Activated T-helper 2 cell treated with anti-CD3 and anti-CD28 coated beads, Interferon-gamma antibody, Interleukin-2, Interleukin-4, amounts not matched to agents 10 μg/mL and 5 μg/mL and 100 μg/mL, durations not matched to agents 14 hours and 24 hours and 36 hours (primary cell): ENCODE measurements at places on chromosomes 3 and 15.

GRCh38 chr3:195195321-195196209, 75.4 kb downstream of the XXYLT1 start:
- no peak overlapping the region for H3K27ac ChIP-seq
- H3K36me3 ChIP-seq, result peaks cover 6% of the 10 kb centered on the region
- no peaks in the 10 kb centered on the region for H3K27me3 ChIP-seq
- no peak overlapping the region for H3K4me3 ChIP-seq
- H3K4me1 ChIP-seq, result peaks cover 12% of the 10 kb centered on the region
- no peak for DNase-seq

DNA sequence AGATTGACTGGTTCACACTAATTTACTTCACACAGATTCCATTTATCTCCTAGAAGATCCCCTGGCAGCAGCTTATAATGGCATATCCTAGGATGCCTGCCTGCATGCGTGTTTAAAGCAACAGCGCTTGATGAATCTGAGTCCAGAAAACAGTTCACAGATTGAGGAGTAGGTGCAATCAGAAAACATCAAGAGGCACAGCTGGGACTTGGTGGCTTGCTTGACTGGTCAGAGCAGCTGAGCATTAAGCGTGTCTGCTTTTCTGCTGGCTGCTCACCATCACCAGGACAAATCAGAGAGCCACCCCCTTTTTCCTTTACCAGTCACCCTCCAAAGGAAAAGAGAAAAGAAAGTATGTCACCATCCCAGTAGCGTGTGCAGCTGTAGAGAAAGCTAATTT, 223.6 kb downstream of the WDR72 start:
- no peak overlapping the region for H3K27ac ChIP-seq
- H3K36me3 ChIP-seq, result no peaks in the 10 kb centered on the region
- H3K27me3 ChIP-seq, result no peaks in the 10 kb centered on the region
- H3K4me1 ChIP-seq, result no peaks in the 10 kb centered on the region

DNA sequence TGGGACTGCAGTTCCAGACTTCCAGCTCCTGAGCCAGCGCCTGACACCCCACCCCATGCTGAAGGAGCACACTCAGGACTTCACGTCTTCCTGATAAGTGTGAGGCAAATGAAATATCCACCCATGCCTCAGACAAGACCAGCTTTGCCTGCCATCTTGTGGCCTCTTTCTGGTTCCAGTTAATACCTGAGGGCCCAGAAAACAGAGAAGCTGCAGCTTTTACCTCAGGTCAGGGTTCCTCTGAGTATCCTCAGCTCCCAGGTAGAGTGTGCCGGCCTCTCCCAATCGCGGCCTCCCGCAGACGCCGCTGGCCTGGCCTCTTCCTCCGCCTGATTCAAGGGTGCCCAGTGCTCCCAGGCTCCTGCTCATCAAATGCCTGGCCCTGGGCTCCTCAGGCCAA, 5.1 kb upstream of the KLHL6 start:
- no peaks in the 10 kb centered on the region for H3K27me3 ChIP-seq
- H3K4me1 ChIP-seq, result peaks cover 20% of the 10 kb centered on the region
- H3K36me3 ChIP-seq, result no peaks in the 10 kb centered on the region
- no peak overlapping the region for H3K4me3 ChIP-seq
- H3K27ac ChIP-seq, result no peak overlapping the region

GRCh38 chr15:68098465-68098864, 44.4 kb downstream of the PIAS1 start:
- H3K27me3 ChIP-seq, result no peaks in the 10 kb centered on the region
- H3K4me1 ChIP-seq, result peaks cover 31% of the 10 kb centered on the region
- H3K4me3 ChIP-seq, result no peak overlapping the region
- DNase-seq, result no peak

DNA sequence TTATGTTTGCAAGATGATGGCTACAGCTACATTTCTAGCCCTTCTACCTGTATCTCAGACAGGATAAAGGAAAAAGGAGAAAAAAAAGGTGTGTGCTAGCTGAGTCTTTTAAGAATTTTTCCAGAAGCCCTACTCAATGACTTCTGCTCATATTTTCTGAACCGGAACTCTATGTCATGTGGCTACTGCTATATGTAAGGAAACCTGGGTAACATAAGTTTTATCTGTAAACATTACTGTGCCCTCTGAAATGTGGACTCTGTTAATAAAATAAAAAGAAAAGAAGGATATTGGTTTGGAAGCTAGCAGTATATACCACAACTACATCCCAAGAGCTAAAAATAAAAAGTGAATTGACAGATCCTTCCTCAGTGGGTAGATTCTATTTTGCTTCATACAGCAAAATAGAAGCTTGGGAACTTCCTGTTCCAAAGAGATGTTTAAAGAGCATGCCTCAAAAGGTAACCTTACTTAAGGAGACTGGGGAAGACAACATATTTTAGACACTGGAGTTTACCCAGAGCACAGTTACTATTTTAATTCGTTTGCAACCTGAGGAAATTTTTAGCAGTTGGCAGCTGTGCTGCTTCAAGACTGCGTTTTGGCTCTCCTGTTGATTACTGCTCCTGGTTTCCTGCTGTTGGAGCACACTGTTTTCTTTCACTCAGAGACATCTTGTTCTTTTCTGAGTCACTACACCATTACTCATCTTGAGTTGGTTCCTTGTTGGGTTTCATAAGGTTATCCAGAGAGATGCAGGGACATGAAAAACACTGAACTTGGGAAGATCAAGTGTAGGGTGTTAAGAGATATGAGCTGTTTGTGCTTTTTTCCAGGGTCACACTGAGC, 280.7 kb downstream of the NFKBIZ start:
- no peak for DNase-seq
- H3K27me3 ChIP-seq, result no peaks in the 10 kb centered on the region
- peaks cover 28% of the 10 kb centered on the region for H3K4me1 ChIP-seq
- peak overlapping the region; percentile 66 for H3K27ac ChIP-seq
- H3K36me3 ChIP-seq, result peaks cover 3% of the 10 kb centered on the region
- no peak overlapping the region for H3K4me3 ChIP-seq

- H3K27ac ChIP-seq, result no peak overlapping the region
- H3K27me3 ChIP-seq, result no peaks in the 10 kb centered on the region
- peaks cover 13% of the 10 kb centered on the region for H3K36me3 ChIP-seq
- no peak overlapping the region for H3K4me3 ChIP-seq
- H3K4me1 ChIP-seq, result peaks cover 11% of the 10 kb centered on the region
These were observed 53.9 kb downstream of the MEF2A start for GRCh38 chr15:99619712-99620111.

DNA sequence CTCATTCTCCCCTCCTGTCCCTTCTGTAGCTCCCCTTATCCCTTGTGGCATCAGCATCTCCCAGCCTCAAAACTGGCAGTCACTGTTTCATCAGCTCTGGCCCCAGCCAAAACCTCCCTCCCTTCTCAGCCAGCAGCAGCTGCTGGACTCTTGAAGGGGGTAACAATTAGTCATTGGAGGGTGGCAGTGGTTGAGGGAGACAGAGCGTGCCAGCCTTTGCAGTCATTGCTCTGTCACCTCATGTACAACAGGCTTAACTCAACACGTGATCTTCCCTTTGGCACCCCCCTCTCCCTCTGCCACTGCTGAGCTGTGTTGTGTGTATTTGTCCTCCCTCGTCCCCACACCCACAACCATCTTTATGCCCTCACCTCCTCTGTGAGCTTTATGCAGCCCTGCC, 28.2 kb downstream of the RBP2 start:
- H3K36me3 ChIP-seq, result no peaks in the 10 kb centered on the region
- peaks cover 2% of the 10 kb centered on the region for H3K27me3 ChIP-seq
- no peak for DNase-seq
- H3K4me1 ChIP-seq, result no peaks in the 10 kb centered on the region
- no peak overlapping the region for H3K27ac ChIP-seq

DNA sequence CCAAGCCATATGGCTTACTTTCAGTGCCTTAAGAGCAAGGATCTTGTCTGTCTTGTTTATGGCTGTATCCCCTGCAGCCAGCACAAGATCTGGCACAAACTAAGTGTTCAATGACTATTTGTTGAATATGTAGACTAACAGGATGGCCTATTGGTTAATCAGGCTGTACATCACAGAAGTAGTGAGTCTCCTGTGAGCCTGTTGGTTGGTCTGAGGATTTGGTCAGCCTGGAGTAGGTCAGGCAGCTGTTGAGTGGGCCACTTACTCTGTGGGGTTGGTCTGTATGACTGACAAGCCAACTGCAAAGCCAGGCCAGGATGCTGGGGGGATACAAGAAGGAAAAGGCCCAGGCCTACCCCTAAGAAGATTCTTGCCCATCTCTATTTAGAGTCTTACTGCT, 33.4 kb upstream of the CILP start:
- no peak overlapping the region for H3K4me3 ChIP-seq
- H3K27ac ChIP-seq, result no peak overlapping the region
- no peak for DNase-seq
- H3K27me3 ChIP-seq, result no peaks in the 10 kb centered on the region

- H3K4me3 ChIP-seq, result no peak within 1 kb of the TSS
- H3K27ac ChIP-seq, result no peak within 1 kb of the TSS
- H3K4me1 ChIP-seq, result no peaks in the 10 kb centered on the region
- peaks cover 40% of the 10 kb centered on the region for H3K27me3 ChIP-seq
- DNase-seq, result no peak
These were observed at the start of gene SLC38A3 for GRCh38 chr3:50204804-50205412. TSS of gene SLC38A3 (plus strand) at chr3:50205271. CDS start at chr3:50214200, 8,929 bp downstream.

- no peaks in the 10 kb centered on the region for H3K27me3 ChIP-seq
- no peak overlapping the region for H3K27ac ChIP-seq
- H3K36me3 ChIP-seq, result peaks cover 11% of the 10 kb centered on the region
These were observed 2.7 kb upstream of the CRELD1 start for GRCh38 chr3:9930804-9931418.

DNA sequence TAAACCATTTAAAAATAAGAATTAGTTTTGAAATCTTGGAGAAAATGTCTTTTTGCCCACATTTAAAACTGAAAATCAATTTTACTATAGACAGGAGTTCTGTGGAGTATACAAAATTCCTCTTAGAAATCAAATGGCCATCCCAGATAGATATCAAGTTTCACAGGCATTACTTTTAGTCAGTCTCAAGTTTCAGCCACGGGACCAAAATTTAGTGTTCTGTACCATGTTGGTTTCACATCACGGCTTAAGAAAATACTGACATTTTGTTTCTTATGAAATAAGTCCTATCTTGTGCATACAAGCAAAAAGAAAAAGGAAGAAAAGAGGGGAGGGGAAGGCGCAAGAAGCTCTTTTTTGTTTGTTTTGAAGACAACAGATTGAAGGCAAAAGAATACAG, 45.7 kb downstream of the EIF2AK4 start:
- no peak overlapping the region for H3K4me3 ChIP-seq
- peaks cover 54% of the 10 kb centered on the region for H3K36me3 ChIP-seq
- DNase-seq, result no peak
- H3K27ac ChIP-seq, result no peak overlapping the region
- H3K27me3 ChIP-seq, result no peaks in the 10 kb centered on the region
- peaks cover 10% of the 10 kb centered on the region for H3K4me1 ChIP-seq

GRCh38 chr15:52658955-52659354, 20.2 kb downstream of the ATOSA start:
- peaks cover 49% of the 10 kb centered on the region for H3K36me3 ChIP-seq
- H3K27ac ChIP-seq, result peak overlapping the region; percentile 7
- peaks cover 25% of the 10 kb centered on the region for H3K4me1 ChIP-seq
- DNase-seq, result no peak
- H3K4me3 ChIP-seq, result no peak overlapping the region
- no peaks in the 10 kb centered on the region for H3K27me3 ChIP-seq

DNA sequence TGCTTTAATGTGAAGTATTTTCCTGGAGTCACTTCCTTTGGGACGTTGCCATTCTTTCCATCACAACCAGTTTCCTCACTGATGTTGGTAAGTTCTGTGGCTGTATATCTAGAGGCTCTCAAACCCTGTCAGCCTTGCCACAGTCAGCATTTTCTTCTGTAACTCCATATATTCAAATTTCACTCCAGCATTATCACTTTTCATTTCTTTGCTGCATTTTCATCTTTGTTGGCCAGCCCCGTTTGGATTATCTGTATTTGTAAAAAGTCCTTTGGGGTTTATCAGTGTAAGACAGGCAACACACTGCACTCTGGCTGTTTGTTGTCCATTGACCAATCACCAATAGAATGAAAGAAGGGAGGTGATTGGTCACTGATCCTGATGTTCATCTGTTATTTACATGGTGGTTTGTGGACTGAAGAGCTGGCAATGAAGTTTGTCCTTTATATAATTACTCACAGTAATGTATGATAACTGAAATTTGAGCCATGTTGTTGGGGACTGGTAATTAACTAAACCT, 20.3 kb downstream of the GMPS start:
- H3K36me3 ChIP-seq, result peaks cover 37% of the 10 kb centered on the region
- H3K27ac ChIP-seq, result no peak overlapping the region
- H3K4me3 ChIP-seq, result no peak overlapping the region
- H3K4me1 ChIP-seq, result peaks cover 35% of the 10 kb centered on the region
- H3K27me3 ChIP-seq, result no peaks in the 10 kb centered on the region
- no peak for DNase-seq

DNA sequence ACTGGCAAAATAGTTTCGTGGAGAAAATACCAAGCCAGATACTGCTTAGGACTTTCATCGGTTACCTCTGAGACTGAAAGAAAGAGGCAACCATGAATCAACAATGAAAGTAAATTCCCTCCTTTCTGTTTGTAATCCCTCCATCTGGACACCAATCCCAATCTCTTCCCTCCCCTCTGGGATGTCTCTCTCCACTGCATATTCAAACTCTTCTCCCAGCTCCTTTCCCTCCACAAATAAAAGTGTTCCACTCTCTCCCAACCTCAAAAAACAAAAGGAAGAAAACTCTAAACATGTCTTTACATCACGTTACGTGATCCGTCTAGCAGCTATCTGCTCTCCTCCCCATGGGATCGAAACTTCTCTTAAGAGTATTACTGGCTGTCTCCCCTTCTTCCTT, 55.2 kb downstream of the PRTG start:
- H3K27ac ChIP-seq, result no peak overlapping the region
- peaks cover 13% of the 10 kb centered on the region for H3K4me1 ChIP-seq
- no peak for DNase-seq
- no peaks in the 10 kb centered on the region for H3K27me3 ChIP-seq
- no peak overlapping the region for H3K4me3 ChIP-seq

DNA sequence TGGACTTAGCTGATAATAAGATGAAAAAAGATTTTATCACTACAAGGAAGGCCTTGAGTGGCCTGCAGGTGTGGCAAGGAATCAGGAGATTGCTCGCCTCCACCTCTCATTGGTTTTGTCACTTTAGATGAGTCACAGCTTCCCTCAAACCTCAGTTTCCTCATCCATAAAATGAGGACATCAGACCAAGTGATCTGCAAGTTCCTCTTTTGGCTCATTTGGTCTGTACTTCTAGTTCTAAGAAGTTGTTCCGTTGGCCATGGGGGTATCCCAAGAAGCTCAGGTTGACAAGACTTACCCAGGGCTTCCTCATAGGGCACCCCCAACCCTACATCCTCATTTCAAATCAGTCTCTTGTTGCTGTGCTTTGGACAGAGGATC, 254.1 kb downstream of the UACA start:
- peaks cover 20% of the 10 kb centered on the region for H3K36me3 ChIP-seq
- peaks cover 16% of the 10 kb centered on the region for H3K27me3 ChIP-seq
- DNase-seq, result no peak
- no peak overlapping the region for H3K4me3 ChIP-seq

- no peak for DNase-seq
- H3K4me3 ChIP-seq, result no peak overlapping the region
- no peak overlapping the region for H3K27ac ChIP-seq
- no peaks in the 10 kb centered on the region for H3K36me3 ChIP-seq
These were observed 26.4 kb upstream of the PDE8A start for GRCh38 chr15:84955089-84955848.

GRCh38 chr3:65665915-65666314, 372.8 kb downstream of the MAGI1 start:
- no peaks in the 10 kb centered on the region for H3K36me3 ChIP-seq
- H3K27ac ChIP-seq, result no peak overlapping the region
- no peaks in the 10 kb centered on the region for H3K4me1 ChIP-seq
- no peak for DNase-seq
- no peaks in the 10 kb centered on the region for H3K27me3 ChIP-seq
- H3K4me3 ChIP-seq, result no peak overlapping the region

- peaks cover 1% of the 10 kb centered on the region for H3K4me1 ChIP-seq
- H3K4me3 ChIP-seq, result no peak overlapping the region
- no peaks in the 10 kb centered on the region for H3K36me3 ChIP-seq
- peak; percentile 56 for DNase-seq
- H3K27me3 ChIP-seq, result peaks cover 19% of the 10 kb centered on the region
- no peak overlapping the region for H3K27ac ChIP-seq
These were observed 3.9 kb downstream of the TMIE start for GRCh38 chr3:46705022-46705530.
